ENCODE measurements at places on chromosomes 3 and 15.

GRCh38 chr15:53251523-53251922 lies 461.4 kb upstream of the ONECUT1 start:
- DNase-seq, result no peak

- no peak for DNase-seq
Observed at GRCh38 chr3:116569611-116570010, 124.3 kb upstream of the LSAMP start.

DNA sequence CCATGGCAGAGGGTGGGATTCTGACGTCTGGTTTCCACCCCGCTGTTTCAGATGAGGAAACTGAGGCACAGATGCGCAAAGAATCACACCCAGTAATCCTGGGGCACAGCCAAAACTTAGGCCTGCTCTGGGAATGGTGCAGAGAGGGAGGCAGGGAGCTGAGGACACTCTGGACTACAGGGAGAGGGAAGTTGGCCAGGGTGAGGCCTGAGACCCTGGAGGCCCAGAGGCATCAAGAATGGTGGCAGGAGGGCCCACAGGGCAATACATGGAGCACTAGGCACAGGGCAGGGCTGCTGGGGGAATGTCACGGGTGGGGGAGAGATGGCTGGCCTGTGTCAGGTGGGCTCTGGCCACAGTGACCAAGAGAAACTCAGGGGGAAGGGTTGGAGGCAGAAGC lies 63.6 kb downstream of the TLE3 start:
- DNase-seq, result no peak

DNA sequence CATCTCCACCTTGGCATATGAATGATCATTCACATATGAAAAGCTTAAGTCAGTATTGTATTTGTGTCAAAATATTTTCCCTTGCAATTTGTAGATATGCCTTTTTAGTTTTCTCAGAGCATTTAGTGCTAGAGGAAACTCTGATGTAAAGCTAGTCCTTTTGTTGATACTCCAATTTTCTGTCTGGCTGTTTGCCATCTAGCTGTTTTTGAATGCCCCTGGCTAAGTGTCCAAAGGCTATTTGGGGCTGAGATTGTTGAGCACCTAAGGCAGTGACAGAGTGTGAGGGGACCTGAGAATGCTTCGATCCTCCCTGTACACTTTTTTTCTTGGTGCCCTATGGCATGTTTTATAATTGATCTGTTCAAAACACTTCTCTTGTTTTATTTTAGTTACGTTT lies 3.1 kb downstream of the SLC51B start:
- no peak for DNase-seq

DNA sequence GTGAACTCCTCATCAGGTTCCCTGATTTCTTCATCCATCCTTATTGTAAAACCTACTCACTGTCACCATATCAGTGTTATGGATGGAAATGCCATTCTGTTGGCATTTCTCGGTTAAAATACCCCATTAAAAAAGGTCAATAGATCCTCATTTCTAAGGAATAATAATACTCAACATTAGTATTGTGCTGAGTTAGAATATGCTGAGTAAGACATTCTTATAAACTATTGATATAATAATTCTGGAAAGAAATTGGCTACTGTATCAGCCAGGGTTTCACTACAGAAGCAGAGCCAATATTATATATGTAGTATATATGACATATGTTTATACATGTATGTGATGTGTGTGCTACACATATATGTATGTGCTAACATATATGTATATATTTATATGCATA lies 95.4 kb upstream of the KCNH8 start:
- no peak for DNase-seq

- no peak for DNase-seq
Observed at GRCh38 chr15:65221697-65222096, 10.4 kb upstream of the CILP start.

DNA sequence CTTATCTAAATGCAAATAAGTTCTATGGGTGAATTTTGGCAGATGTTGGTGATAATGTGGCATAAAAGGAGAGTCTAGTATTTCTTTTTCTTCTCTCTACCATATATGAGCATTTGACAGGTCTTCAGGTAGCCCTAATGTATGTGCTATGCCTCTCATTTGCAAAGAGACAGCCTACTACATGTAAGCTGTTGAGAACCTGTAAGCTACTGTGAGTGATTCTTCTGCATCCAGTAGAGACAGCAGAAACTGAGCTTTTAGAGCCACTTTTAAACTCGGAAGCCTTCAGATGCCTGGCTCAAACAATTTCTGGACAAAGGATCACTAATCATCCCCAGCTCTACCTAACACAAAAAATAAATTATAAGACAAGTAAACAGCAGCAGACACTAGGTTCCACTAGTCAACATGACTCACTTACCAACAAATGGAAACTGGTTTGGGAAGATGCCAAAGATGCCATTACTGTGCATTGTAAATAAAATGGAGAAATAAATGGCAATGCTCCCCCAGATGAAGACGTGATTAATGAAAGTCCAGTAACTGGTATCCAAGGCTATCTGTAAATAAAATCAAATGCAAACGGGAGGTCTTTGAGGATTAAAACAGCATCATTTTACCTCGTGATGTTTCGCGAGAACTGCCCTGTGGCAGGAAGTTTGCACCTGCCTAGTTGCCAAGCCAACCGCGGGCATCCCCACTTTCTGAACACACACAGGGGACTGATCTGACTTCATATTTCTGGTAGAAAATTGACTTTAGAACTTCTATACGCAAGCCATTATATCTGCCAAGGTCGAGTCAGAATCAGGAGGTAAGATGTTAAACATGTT lies 245.3 kb downstream of the DTWD1 start:
- DNase-seq, result no peak

DNA sequence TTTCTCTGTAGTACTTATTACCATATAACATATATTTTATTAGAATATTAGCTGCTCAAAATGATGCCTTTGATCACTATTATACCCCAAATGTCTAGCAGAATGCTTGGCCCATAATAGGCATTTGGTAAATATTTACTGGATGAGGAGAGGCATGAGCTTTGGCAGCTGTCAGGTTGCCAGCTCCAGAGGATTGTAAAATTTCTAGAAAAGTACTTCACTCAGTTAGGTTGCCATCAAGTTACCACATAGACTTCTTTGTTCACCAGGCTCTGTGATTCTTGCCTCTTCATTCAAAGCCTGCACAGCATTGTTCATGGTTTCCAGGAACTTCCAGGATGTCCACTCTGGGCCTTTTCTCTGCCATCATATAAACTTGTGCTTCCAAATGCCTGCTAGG lies 582.8 kb downstream of the PDCD6IP start:
- no peak for DNase-seq

DNA sequence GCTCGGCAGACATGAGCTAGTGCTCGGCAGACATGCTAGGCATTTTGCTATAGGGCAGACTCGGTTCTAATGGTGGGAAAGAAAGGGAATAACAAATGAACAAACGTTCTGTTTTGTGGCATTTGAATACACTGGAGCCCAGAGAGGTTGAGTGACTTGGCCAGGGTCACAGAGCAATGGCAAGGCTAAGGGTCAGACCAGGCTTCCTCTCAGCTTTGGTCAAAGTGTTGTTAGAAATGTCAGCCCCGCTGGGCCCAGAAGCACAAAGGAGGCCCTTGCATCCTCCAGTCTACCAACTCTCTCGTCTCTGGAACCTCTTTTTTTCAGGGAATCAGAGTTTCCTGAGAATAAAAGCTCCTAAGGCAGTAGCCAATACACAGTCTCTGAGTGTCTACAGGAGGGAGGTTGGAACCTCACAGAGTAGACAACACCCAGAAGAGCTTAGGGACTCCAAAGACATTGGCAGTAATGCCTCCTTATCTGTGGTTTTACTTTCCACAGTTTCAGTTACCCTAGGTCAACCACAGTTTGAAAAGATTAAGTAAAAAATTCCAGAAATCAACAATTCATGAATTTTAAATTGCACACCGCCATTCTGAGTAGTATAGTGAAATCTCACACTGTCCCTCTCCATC lies 47.3 kb downstream of the SSUH2 start:
- DNase-seq, result no peak

DNA sequence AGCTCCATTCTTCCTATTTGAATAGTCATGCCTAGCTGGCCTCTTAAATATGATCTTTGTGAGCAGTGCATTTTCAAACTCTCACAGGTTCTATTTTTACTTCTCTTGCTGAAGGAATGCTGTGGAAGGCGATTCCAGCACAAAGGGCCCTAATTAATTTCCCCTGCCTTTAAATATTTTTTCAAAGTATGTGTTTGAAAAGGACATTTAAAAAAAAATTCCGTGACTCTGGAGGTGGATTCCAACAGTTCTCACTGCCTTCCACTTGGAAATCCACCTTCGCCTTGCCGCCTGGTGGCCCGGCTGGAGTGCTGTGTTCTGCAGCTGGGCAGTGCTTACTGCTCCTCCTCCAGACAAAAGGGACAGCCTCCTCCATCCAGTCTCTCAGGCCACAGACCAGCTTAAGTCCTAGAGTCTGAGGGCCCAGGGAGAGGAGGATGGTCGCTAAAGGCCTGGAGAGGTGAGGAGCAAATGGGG lies 61.5 kb upstream of the CORO2B start:
- DNase-seq, result no peak

- no peak for DNase-seq
Observed at GRCh38 chr15:27454281-27455075, 483.5 kb downstream of the GABRG3 start.

DNA sequence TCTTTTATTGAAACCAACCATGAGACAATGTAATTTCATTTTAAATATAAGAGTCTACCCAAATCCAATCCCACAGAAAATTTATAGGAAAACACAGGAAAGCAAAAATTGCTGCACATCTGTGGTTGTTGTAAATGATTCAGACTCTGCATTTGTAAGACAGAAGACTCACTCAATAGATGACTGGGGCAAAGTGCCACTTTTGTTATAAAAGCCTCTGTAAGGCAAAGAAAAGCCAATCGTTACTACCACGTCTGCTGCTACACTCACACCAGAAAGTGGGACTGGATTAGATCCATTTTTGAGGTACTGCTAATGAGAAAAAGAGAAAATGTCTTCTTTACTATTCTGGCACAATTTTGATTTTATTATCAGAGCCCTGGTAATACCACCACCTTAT lies 74.9 kb downstream of the SEMA6D start:
- DNase-seq, result no peak

DNA sequence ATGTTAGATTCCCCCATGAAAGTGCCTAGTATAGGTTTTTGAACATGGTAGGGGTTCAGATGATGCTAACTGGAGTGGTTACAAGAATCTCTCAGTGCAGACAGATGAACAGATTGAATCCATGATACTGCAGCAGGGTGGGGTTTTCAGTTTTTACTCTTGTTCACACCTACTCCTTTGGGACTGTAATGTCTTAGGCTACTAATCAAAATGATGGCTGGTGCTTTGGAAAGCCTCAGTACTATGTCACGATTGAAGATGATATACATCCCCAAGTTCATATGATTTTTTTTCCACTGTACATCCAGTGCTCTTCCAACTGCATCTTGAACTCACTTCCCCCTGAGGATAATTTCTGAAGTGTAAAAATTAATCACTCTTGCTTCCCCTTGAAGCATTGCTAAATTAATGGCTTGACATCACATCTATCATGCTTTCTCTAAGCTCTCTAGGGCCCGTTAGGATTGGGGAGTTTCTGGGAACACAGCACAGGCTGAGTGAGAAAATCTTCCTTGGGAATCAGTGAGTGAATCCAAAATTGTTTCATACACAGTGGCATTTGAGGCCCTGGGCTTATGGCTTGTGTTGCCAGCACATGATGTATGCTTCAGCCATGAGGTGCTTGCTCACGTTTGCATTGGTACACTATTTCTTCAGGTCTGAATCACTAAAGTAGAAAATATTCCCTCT lies 115.0 kb upstream of the TPRG1 start:
- no peak for DNase-seq

GRCh38 chr3:39408493-39409372 lies 2.2 kb downstream of the RPSA start:
- no peak for DNase-seq

- no peak for DNase-seq
Observed at GRCh38 chr3:37494216-37494615, 319.8 kb upstream of the LRRFIP2 start.

- no peak for DNase-seq
Observed at GRCh38 chr3:188178293-188178936, 24.5 kb downstream of the LPP start.

DNA sequence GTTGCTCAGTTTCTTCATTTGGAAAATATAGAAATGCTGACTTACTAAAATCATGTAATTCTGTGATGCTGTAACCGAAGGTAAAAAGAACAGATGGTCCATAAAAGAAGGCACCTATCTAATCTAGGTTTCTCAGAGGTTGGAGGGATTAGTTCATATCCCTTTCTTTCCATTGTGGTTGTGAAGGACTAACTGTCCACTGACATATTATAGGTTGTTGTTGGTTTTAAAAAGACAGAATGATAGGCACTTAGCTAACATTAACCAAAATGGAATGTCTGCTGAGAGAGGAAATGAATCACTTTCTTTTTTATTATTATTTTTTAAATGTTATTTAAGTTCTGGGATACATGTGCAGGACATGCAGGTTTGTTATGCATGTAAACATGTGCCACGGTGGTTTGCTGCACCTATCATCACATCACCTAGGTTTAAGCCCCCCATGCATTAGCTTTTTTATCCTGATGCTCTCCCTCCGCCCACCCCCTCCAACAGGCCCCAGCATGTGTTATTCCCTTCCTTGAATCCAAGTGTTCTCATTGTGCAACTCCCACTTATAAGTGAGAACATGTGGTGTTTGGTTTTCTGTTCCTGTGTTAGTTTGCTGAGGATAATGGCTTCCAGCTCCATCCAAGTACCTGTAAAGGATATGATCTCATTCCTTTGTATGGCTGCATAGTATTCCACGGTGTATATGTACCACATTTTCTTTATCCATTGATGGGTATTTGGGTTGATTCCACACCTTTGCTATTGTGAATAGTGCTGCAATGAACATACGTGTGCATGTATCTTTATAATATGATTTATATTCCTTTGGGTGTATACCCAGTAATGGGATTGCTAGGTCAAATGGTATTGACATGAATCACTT lies 45.8 kb downstream of the ALDH1A2 start:
- DNase-seq, result no peak

DNA sequence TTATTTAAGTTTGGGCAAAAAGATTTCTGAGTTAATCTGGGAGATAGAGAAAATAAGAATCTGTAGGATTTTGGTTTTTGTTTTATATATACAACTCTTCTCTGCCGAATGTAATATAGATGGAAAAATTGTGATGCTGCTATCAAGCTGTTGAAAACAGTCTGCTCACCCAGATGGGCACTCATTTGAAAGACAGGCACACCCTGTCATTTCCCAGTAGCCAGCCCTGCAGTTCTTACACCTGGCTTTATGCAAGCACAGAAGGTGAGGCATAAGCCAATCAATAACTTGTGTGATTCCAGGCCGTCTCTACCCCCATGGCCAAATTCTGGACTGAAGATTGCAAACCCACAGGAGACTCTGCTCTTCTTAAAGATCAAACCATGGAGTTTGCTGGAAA lies 27.1 kb upstream of the PTX3 start:
- no peak for DNase-seq

GRCh38 chr3:144590854-144591253 lies 619.2 kb downstream of the DIPK2A start:
- DNase-seq, result no peak

- DNase-seq, result no peak
Observed at GRCh38 chr3:178297740-178298139, 238.5 kb upstream of the KCNMB2 start.

Measured in activated CD4-positive, CD25-positive, alpha-beta regulatory T cell (primary cell).